ENCODE measurements at places on chromosomes 7 and 10.

DNA sequence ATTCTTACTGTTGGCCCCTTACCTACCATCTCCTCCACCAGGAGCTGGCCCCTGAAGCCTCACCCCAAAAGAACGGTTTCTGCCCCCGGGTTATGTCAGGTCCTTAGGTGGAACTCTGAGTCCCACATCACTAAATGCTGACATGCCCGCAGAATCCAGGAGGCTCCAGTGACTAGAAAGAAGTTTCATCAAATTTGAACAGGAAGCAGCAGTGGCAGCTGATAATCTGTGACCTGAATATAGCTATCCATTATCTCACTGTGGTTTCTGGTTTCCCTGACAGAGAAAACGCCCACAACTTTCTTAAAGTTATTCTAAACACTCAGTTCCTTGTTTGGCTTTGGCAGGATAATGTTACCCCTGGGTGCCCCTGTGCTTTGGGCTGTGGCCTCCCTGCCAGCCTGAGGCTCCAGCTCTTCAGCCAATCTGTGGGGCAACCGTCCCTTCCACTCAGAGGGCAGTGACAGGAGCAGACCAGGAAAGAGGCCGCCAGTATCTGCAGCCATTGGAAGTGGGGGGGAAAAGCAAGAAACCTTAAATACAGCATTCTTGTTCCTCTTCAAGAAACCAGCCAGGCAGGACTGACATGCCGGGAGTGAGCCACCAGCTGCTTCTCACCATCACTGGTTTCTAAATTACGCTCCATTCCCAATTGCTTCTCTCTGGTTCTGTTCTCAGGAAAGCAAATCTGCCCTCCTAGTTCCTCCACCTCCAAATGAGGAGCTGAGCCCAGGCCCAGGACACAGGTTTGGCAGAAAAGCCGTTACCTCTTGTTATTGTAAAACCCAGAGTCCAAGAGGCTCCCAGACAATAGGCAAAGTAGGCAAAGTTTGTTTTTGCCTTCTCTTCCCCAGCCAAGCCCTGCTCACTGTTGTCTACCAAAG lies 41.2 kb upstream of the VCL start:
- DNase-seq = peak; percentile 2

DNA sequence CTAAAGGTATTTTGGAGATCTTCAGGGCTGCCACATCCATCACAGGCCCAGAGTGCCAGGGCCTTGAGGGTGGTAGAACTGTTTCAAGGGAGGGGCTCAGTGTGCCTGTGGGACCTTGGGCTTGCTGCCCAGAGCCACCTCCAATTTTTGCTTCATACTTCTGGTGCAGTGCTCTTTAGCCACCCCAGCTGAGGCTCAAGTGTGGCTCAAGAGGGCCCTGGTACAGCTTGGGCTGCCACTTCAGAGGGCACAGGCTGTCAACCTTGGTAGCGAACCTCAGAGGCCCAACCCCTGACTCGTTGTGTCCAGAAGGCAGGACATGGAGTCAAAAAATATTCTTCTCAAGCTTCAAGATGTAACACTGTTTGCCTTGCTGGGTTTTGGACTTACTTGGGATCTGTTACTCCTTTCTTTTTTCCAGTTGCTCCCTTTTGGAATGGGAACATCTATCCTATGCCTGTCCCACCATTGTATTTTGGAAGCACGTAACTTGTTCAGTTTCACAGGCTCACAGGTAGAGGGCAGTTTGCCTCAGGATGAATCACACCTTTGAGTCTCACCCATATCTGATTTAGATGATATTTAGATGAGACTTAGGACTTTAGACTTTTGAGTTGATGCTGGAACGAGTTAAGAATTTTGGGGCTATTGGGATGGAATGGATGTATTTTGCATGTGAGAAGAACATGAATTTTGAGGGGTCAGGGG lies 224.8 kb downstream of the RPS24 start:
- DNase-seq = no peak

DNA sequence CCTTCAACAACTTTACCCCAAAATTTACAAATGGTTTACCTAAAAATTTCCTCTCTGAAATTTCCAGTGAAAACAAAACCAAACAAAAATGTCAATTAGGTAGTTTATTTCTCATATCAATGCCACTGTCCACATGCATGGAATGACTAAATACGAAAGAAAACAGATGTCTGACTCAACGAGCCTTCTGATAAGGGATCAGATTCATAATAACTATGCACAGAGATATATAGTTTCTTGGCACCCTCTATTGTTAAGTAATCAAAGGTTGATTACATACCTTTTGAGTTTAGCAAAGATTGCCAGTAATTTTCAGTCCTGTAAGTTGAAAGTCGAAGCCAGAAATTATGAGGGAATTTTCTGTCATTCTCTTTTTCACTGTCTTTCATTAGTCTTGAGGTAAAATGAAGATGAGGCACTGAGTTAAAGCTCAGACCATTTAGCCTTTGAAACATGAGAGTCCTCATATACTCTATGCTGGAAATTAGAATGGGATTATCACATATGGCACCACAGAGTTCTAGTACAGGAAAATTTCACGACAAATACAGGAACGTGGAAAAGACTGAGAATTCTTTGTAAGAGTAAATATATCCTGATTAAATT lies 519.1 kb upstream of the ANKRD30A start:
- DNase-seq = no peak

GRCh38 chr7:767941-768731 lies 41.1 kb upstream of the PRKAR1B start:
- no peak for DNase-seq

DNA sequence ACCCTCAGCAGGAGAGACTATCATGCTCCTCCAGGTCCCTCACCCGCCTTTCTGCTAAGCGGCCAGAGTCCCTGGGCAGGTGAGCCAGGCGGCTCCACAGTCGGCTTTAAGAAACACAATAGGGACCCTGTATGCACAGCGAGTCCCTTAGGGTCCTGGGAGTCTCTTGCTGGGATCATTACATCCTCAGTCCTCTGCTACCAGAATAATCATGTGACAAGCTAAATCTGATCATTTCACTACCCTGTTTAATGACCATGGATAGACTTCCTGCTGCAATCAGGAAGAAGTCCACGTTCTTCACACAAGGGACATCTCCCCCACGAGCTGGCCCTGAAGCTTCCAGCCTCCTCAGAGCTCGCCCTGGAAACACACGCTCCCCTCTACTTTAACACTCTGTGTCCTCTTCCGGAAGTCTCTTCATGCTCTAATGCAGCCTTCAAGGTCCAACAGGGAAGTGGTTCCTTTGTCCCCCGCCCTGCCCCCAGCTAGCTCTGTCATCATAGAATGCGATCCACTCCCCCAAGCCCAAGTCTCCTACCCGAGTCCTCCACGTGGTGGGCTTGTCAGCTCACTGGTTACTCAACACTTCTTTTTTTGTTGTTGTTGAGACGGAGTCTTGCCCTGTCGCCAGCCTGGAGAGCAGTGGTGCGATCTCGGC lies 101.5 kb downstream of the RNF216 start:
- DNase-seq = no peak

DNA sequence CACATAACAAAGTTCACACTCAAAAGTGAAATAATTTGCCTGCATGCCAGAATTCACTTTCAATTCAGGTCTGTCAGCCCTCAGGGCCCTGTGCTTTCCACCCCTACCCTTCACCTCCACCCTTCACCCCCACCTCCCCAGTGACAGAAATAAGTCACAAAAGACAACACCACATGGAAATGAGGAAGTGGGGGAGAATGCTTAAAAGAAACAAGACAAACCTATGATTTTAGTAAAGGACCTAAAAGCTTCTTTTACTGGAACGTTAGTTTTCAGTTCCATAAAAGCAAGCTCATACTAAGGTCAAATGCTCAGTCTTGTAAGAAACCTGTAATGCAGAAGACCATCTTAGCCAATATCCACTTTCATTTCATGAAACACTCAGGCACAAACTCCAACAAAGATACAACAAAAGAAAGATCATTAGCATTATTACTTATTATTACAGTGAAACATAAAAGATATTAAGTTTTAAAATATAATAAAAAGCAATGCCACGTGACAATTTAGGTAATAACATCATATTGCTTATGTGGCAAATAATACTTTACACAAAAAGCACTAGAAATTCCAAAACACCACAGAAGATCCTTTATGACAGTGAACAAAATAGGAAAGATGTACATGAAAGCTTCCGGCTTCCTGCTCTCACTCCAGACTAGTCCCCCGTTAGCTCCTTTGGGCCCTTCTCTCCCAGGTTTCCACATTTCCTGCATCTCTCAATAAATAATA lies 112.1 kb downstream of the LMBR1 start:
- DNase-seq = no peak

DNA sequence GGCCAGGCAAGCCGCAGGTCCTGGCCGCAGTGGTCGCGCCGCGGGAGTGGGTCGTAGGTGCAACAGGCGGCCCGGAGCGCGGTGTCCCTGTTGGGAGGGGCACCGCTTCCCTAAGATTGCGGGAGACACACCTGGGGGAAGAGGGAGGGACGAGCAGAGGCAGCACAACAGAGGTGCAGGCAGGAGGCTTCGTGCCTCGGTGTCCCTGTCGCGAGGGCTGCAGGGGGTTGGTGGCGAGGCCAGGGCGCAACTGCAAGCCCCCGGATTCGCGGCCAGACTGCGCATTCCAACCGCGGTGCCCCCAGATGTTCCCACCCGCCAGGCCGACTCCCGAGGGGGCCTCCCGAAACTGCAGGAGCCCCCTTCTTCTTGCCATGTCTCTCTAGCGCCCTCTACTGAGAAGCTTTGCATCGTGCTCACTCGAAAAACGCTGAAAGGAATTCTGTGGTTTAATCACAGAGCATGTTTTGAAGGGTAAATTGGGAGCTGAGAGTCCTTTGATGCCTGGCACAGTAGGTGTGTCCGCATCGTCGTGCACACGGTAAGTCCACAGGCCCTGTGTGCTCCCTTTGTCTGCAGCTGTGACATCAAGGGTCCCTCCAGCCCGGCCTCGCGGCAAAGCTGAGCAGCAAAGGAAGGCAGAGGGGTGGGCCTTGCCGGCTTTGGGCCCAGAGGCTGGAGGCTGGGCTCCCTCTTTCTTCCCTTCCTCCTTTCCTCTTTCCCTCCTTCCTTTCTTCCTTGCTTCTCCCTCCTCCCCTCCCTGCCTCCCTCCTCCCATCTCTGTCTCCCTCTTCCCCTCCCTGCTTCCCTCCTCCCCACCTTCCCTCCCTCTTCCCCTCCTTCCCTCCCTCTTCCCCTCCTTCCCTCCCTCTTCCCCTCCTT lies 6.2 kb upstream of the MBL2 start:
- DNase-seq = no peak

GRCh38 chr7:36287371-36288241 lies 102.1 kb upstream of the ANLN start:
- peak; percentile 20 for DNase-seq

Data from activated T-helper 9 cell treated with anti-CD3 and anti-CD28 coated beads, Interleukin-2, amount 50 U/mL, for 16 hours (primary cell).